Omental fat pad (tissue), 4 donors: ENCODE measurements at places on chromosomes 16 and 17.

GRCh38 chr17:9470171-9470570 is 105.4 kb downstream of the STX8 start:
- DNase-seq: no peak

GRCh38 chr16:81831722-81832126 is 52.6 kb downstream of the PLCG2 start:
- DNase-seq: no peak

GRCh38 chr16:9778849-9779248 is 403.4 kb downstream of the GRIN2A start:
- DNase-seq: no peak

GRCh38 chr17:20284570-20285295 is 182.6 kb downstream of the LGALS9B start:
- no peak for DNase-seq

- DNase-seq: no peak
Measured at GRCh38 chr17:78598013-78598471, 20.8 kb upstream of the DNAH17 start.

DNA sequence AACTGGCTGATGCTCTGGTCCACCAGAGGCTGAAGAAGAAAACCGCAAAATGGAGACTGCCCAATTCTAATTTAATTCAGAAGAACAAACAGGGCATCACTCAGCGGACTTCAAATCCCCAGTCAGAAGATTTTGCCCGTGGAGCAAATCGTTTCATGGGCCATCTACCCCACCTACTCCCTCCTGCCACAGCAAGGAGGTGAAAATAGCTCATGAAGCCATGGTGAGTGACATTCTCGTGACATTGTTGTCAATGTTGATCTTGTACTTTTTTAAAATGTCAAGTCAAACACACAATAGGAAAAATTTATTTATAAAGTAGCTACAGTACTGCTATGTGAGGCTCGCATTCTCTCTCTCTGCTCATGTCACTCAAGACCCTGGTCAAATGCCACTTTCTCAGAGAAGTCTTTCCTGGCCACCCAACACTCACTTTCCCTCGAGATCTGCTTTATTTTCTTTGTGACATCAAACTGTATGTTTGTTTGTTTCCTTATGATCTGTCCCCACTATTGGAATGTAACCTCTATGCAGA is 31.3 kb upstream of the SOX9 start:
- no peak for DNase-seq

GRCh38 chr16:70304892-70305448 is 6.0 kb downstream of the DDX19B start:
- DNase-seq: no peak
